ENCODE measurements at places on chromosomes 12 and 14.

GRCh38 chr12:24822121-24822899, 126.6 kb downstream of the BCAT1 start:
- no peak for DNase-seq

DNA sequence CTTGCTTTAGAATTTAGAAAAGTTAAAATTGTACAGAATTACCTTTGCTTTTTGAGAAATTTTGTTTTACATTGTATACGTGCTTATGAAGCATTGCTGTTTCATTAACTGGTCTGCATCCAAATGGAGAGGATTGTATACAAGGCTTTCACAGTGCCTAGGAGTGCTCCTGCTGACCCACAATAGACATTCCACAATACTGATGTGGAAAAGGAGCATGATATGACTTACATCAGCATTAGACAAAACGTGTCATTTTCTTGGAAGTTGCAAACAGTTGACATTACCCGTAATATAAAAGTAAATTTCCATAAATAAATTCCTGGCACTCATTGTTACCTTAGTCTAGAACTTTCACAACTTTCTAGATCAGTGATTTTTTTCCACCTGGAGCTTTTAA, 1.9 kb downstream of the PRKD1 start:
- no peak for DNase-seq

DNA sequence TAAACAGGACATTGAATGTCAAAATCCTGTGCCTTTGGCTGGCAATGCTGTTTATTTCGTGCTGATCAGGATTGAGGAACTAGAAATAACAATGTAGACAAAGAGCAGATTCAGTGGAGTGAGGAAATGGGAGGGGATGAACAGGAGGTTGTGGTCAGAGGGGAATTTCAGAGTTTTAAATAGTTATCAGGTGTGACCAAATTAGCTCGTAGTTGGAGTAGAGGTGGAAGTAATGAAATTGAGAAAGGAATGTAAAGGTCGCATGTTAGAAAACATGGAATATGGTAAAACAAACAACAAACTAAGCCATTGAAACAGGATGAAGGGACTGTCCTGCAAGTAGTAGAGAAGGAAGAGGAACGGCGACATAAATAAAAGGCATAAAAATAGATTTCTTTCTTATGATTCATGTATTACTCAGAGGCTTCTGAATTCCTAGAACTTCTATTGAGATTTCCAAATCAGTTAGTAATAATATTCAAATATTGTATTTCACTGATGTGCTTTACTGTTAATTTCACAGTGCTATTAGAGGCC, 9.5 kb upstream of the SAV1 start:
- DNase-seq = no peak

DNA sequence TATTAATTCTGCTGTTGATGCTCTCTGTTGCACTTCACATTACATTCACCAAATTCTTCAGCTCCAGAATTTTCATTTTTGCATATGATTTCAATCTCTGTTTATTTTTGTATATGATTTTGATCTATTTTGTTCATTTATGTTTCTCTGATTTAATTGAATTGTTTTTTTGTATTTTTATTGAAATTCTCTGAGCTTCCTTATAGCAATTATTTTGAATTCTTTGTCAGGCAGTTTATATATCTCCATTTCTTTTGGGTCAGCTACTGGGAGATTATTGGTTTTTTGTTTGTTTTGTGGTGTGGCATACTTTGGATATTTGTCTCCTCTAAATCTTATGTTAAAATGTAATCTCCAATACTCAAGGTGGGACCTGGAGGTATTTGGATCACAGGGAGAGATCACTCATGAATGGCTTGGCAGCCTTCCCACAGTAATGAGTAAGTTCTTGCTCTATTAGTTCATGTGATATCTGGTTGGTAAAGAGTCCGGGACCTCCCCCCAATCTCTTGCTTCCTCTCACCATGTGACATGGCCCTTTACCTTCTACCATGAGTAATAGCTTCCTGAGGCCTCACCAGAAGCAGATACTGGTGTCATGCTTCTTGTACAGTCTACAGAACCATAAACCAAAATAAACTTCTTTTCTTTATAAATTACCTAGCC, 8.7 kb upstream of the TCL1A start:
- no peak for DNase-seq

DNA sequence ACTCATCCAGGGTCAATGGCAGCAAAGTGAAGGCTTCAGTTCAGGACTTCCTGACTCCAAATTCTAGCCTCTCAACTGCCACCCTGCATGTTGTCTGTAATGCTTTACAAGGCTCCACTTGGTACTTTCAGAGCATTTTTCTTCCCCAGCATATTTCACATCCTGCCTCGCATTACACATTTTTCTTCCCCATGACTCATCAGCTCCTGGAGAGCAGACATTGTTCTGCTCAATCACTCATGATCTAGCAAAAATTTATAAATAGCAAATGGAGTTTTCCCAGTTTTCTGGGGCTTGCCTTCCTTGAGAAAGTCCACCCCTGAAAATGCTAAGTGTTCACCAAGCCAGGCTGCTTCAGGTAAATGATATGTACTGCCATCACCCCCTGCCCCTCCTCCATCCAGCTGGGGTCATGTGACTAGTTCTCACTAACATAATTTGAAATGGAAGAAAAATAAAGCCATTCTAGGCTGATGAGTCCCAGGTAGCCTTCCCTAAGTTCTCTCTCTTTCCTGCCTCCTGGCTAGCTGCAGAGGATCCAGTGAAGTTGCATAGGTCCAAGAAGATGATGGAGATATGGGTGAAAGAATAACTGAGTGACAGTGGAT, 69.4 kb downstream of the ARMH4 start:
- DNase-seq = no peak

DNA sequence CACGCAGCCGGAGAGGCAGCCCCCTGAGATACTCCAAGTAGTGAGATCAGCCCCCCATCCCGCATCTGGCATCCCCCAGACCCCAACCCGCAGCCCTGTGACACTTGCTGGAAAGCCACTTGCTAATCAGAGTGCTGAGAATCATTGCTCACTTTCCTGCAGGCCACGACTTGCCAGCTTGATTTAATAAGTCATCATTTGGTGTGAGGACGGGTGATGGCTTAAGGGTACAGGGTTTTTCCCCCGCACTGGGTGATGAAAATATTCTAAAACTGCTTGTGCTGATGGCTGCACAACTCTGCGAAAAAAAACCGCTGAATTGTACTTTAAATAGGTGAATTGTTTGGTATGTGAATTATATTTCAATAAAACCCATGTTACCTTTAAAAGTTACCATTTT, 171.2 kb downstream of the FOXN3 start:
- DNase-seq = no peak

DNA sequence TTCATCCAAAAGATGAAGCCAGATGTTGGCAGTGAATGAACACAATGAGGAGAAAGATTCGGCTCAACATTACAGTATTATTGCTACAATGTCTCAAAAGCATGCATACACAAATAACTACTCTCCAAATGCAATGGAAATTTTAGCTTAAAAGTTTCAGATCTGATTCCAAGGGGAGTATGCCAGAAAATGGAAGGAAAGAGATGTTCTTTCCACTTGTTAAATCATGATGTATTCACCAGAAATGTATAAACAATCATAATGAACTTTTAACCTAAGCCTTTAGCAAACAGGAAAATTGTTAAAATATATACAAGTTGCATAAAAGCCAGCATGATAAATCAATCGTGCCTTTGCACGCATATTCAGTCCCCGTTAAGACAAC, 62.1 kb downstream of the SH2B3 start:
- no peak for DNase-seq

Data from mesothelial cell of epicardium (in vitro differentiated cells).